ENCODE measurements at places on chromosomes 4 and X.

GRCh38 chrX:43469391-43470054 is 186.6 kb upstream of the MAOA start:
- no peak for DNase-seq

DNA sequence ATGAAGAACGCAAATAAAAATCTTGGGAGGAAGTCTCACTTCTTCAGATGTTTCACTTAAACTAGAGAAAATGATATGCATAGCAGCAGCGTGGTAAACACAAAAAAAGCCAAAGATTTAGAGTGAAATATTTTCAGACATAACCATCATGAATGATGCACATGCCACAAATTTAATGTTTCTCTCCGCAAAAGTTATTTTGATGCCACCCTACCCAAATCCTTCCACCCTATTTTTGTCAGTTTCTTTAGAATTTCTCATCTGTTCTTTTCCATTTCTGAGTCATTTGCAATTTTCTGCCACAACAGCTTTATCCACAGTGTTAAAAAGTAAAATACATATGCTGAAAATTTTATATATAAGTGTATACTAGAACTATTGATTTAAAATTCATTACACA is 1663.7 kb upstream of the ADGRL3 start:
- no peak for DNase-seq

GRCh38 chr4:80070880-80071603 is 2.0 kb downstream of the ANTXR2 start:
- no peak for DNase-seq

DNA sequence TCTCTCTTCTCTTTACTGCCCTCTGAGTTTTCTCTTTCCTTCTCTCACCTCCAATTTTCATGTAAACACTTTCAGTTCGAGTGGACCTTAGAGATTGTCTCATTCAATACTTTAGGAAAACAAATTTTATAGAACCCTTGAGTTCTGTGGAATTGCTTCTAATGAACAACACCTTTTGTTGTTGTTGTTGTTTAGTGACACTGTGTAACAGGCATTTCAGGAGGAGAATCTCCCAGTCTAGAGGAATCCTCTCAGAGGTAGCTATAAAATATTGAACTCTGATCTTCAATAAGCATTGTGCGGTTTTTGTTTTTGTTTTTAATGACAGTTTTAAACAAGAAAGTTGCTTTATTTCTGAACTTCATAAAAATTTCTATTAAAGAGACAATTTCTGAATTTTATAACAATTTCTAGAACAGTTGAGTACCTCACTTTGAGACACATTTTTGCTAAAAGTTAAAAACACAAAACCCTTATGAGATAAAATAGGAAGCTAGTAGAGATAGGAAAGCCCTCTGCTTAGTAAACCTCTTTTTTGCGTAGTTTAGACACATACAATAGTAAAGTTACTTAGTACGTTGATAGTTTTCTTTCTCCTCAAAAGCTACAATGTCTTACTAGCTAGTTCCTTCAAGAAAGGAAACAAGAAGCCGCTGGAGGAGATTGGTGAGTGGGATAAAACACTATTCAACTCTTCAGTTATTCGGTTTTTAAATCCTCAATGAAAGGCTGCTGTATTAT is 38.8 kb downstream of the CLCN3 start:
- DNase-seq = no peak

DNA sequence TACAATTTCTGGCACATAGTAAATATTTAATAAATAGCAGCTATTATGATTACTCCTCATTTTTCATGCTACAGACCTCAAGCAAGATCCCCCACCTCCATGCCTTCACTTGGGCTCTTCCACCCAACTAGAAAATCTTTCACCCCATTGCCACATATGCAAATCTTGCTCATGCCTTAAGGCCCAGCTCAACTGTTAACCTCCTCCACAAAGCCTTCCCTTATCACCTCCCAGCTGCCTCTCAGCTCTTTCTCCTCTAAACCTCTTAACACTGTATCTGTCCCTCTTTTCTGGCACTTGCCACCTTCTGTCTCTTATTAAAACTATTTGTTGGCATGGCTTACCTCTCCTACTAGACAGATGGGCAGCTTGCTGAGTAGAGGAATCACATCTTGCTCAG is 51.5 kb downstream of the PJA1 start:
- no peak for DNase-seq

DNA sequence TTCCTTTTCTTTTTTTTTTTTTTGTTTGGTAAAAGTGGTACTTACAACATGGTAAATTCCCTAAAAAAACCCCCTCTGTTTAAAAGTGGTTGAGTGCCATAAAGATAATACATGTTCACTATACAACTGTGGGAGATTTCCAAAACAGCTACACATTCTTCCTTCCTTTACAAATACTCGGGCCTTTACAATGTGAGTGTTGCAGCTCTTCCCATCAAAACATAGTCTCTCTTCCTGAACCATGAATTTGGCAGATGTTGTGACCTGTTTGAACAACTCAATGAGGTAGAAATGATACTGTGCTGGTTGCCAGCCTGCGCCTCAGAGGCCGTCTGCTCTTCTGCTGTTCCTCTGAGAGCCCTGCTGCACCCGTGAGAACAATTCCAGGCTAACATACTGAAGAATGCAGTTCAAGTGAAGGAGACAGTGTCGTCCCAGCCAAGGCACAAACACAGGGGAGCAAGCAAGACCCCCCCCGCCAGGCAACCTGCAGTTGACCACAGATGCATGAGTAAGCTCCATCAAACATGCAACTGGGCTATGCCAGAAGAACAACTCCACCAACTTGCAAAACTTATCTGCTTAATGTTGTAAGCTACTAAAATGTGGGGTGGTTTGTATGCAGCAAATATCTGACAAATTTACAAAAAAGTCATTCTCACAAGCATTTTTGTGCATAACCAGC is 645.0 kb downstream of the PCDH7 start:
- DNase-seq = no peak

DNA sequence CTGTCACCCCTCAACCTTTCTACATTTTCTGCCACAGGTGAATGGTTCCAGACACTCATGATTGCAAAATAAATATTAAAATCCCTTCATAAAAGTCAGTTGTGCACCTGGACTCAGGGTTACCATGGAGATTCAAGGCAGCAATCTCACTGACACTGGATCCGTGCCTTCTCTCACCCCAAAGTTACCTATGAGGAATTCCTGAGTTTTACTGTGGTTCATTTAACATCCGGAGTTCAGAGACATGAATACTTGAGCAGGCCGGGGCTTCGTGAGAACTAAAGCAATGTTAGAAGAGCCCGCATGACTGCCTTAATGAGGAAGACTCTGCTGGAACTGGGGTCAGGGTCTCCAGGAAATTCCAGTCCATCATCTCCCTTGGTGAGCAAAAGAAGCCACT is 12.5 kb upstream of the CLNK start:
- no peak for DNase-seq

DNA sequence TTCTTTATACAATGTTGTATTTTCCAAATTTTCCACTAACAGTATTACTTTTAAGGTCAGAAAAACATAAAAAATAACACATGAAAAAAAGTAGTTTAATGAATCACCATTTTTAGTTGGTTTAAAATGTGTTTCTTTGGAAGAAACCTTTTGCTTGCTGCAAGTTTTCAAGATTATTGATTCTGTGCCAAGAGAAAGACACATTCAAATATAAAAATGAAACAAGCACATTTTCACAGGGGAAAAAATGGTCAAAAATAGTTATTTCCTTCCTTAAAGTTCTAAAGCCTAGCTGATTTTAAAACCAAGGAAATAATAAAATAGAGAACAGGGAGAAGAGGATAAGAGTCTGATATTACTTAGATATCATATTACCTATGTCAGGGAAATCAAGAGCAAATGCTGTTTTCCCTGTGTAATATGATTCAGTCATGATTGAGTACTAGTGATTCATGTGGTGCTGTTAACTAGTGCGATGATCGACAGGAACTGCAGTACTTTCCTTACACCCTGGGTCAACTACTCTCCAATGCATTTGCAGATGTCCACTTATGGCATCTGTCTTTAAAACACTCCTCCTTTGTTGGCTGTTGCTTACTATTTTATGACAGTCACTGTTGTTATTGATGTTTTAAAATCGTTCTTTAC is 103.8 kb downstream of the CAMK2D start:
- DNase-seq = no peak

GRCh38 chrX:46727441-46727840 is 31.5 kb downstream of the SLC9A7 start:
- DNase-seq = no peak

GRCh38 chrX:11733614-11734013 is 24.4 kb upstream of the MSL3 start:
- no peak for DNase-seq

- DNase-seq = no peak
These were observed 25.2 kb upstream of the FGFR3 start for GRCh38 chr4:1767770-1768366.

DNA sequence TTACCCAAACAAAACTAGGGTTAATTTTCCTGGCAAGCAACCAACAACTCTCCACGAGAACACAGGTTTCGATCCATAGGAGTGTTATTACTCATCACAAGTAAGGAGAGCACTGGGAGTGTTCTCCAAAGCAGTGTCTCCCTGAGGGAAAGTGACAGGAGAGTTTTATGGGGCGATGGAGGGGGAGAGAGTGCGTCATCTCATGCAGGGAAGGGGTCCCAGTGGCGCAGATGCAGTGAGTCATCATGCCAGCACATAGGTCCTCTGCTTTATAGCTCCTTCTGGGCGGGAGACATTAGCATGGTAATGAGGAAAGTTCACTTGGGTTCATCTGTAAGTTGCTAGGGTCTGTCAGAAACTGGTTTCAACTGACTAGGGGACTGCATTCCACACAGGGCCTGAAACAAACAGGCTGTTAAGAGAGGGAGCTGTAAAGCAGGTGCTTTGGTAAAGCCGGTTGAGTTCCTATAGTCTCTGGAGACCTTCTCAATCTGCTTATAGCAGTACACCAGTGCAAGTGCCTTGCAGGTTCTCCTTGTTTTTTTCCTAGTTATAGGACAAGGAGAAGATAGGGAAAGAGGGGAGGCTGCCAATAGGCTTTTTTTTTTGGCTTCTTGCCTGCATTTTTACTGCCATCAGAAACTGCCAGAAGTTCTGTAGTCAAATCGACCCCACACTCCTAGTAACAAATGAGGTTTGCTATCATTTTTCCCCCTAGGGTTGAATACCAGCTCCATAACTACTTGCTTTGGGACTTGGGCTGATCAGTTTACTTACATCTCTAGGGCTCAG is 12.8 kb upstream of the BOD1L1 start:
- no peak for DNase-seq

DNA sequence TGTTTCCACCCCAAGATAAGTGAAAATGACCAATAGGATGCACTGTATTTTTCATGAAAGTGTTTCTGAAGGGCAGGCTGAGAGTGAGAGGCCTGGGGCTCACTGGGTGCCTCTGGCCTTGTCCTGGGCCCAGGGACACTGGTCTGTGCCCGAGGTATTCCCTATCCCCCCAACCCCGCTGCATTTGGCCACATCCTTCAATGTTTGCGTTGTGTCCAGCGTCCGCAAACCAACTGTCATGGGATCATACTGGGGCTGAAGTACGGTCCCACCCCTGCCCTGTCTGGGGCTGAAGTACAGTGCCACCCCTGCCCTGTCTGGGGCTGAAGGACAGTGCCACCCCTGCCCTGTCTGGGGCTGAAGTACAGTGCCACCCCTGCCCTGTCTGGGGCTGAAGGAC is 22.0 kb upstream of the MSANTD1 start:
- DNase-seq = no peak

GRCh38 chr4:159779716-159780115 is 676.8 kb downstream of the RAPGEF2 start:
- DNase-seq = no peak

- DNase-seq = no peak
These were observed 40.4 kb downstream of the MAGEB17 start for GRCh38 chrX:16207634-16208033.

GRCh38 chr4:158410272-158410671 is 111.4 kb upstream of the RXFP1 start:
- DNase-seq = no peak

GRCh38 chrX:35841872-35842271 is 43.7 kb downstream of the MAGEB16 start:
- DNase-seq = no peak

DNA sequence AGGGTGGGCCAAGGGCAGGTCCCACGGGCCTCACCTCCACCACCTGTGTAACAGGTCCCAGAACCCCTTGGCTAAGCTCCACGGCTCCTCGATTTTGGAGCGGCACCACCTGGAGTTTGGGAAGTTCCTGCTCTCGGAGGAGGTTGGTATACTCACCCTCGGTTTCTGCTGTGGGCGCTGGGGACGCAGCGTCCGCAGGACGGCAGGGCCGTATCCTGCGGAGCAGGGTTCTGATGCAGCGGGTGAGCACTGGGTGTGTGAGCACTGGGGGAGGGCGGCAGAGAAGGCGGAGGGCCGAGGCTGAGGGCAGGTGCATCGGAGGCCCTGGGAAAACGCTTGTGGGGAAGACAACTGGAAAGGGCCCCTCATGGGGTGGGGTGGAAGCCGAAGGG is 11.0 kb downstream of the ATP5ME start:
- DNase-seq = no peak

GRCh38 chrX:114710571-114710970 is 126.7 kb downstream of the HTR2C start:
- DNase-seq = no peak

DNA sequence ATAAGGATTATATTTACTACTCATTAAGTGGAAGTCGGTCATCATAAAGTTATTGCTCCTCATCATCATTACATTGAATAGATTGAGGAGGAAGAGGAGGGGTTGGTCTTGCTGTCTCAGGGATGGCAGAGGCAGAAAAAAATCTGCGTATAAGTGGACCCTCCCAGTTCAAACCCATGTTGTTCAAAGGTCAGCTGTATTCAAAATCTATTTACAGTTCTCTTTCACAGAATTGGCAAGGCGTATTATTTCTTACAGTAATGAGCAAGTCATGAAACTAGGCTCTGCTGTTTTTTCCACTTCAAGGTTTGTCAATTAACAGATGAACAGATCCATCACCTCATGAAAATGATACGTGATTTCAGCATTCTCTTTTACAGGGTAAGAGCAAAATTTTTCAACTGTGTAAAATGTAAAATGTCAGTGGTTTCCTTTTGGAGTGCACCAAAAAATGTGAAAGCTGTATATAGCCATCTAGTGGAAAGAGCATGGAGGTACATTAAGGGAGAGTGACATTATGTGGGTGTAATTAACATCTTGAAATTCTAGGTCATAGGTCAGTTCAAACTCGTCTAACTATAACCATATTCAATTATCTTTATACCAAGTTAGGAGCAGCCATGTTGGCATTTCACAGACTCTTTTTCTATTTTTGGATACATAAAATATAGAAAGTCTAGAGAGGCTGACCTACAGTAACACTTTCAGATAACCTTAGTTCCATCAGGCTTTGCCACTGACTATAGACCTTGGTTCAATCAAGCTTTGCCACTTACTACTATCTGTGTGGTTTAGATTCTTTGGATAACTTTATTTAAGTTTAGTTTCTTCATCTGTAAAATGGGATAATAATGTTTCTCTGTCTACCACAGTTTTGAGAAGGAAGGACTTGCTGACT is 30.1 kb downstream of the NEIL3 start:
- no peak for DNase-seq

GRCh38 chr4:51830156-51830720 is 12.7 kb upstream of the DCUN1D4 start:
- DNase-seq = no peak

GRCh38 chr4:91127192-91127591 is 1000.0 kb downstream of the CCSER1 start:
- DNase-seq = no peak

Measured in stimulated activated CD8-positive, alpha-beta memory T cell treated with anti-CD3 and anti-CD28 coated beads, Interleukin-2, amount 100 ng/mL, for 1 hour (primary cell).